ENCODE measurements at places on chromosomes 7 and 10.
A peak's percentile ranks its signal among the peaks of the same experiment; 100 is the strongest.

GRCh38 chr10:73152009-73152408, 15.8 kb downstream of the ECD start:
- no peaks in the 10 kb centered on the region for H3K27me3 ChIP-seq
- H3K27ac ChIP-seq = no peak overlapping the region
- peaks cover 6% of the 10 kb centered on the region for H3K36me3 ChIP-seq

DNA sequence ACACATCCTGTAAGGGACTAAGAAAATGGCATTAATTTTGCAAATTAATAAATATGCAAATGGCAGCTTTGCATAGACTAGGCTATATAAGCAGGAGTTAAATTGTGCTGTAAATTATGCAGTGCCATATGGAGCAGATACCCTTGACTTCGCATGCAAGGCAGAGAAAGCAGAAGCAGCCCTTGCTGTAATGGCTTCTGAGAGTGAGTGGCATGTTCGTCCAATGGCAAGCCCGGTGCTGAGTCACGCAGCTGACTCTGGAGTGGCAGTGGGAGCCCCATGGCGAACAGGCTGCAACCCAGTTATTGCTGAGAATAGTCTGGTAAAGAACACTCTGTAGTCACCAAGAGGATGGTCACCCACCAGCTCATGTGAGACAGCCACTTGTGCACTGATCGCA, 1186.5 kb downstream of the TYW1 start:
- no peak for DNase-seq
- H3K4me1 ChIP-seq = no peaks in the 10 kb centered on the region
- no peaks in the 10 kb centered on the region for H3K27me3 ChIP-seq
- no peak overlapping the region for H3K4me3 ChIP-seq
- H3K27ac ChIP-seq = no peak overlapping the region

DNA sequence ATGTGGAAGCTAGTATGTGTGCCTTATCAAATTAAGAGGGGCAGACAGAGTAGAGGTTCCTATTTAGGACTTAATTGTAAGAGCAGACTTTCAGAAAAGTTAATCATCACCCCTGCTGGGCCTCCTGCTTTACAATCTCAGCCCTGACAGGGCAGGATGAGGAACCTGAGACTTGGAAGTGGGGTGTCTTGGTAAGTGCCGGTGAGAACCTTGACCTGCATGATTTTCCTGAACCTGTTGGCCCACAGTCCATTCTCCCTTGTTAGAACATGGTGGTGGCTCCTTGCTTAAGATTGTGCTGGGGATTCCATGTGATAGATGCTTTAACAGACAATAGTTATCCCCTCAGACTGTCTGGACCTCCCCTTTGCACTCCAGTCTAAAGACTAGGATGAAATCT, 141.7 kb upstream of the TMEM72 start:
- H3K36me3 ChIP-seq = no peaks in the 10 kb centered on the region
- no peaks in the 10 kb centered on the region for H3K4me1 ChIP-seq
- no peak overlapping the region for H3K4me3 ChIP-seq

- no peak overlapping the region for H3K4me3 ChIP-seq
- DNase-seq = no peak
- no peak overlapping the region for H3K27ac ChIP-seq
- no peaks in the 10 kb centered on the region for H3K27me3 ChIP-seq
These were observed 59.9 kb upstream of the KAT6B start for GRCh38 chr10:74766501-74766900.

DNA sequence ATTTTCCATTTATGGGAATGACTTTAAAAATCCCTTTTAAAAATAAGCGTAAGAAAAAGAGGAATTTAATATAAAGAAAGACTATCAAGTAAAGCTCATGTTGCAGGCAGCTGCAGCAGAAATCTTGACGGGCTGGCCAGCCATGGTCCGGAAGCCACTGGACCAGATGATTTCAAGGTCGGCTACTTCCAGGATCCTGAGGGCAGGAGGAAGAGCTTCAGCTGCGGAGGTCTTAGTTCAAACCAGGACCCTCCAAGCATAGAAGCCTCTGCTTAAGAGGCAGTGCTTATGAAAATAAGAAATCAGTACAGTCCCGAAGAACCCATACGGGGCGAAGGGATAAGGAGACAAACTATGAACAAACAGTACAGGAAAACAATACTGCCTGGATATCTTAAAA, 220.2 kb upstream of the CELF2 start:
- no peaks in the 10 kb centered on the region for H3K36me3 ChIP-seq
- DNase-seq = no peak
- 0 out of 2 replicates have a peak, but pooled peaks cover 2% of the 10 kb centered on the region for H3K27me3 ChIP-seq
- no peak overlapping the region for H3K27ac ChIP-seq
- no peak overlapping the region for H3K4me3 ChIP-seq
- H3K4me1 ChIP-seq = peaks cover 7% of the 10 kb centered on the region

DNA sequence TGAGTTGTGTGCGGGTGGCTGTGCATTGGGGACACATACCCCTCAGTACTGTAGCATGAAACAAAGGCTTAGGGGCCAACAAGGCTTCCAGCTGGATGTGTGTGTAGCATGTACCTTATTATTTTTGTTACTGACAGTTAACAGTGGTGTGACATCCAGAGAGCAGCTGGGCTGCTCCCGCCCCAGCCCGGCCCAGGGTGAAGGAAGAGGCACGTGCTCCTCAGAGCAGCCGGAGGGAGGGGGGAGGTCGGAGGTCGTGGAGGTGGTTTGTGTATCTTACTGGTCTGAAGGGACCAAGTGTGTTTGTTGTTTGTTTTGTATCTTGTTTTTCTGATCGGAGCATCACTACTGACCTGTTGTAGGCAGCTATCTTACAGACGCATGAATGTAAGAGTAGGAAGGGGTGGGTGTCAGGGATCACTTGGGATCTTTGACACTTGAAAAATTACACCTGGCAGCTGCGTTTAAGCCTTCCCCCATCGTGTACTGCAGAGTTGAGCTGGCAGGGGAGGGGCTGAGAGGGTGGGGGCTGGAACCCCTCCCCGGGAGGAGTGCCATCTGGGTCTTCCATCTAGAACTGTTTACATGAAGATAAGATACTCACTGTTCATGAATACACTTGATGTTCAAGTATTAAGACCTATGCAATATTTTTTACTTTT, 1.8 kb downstream of the DDIT4 start:
- H3K27me3 ChIP-seq = no peaks in the 10 kb centered on the region
- no peak for DNase-seq
- H3K27ac ChIP-seq = no peak overlapping the region
- peaks cover 3% of the 10 kb centered on the region for H3K4me1 ChIP-seq
- peaks cover 3% of the 10 kb centered on the region for H3K36me3 ChIP-seq

DNA sequence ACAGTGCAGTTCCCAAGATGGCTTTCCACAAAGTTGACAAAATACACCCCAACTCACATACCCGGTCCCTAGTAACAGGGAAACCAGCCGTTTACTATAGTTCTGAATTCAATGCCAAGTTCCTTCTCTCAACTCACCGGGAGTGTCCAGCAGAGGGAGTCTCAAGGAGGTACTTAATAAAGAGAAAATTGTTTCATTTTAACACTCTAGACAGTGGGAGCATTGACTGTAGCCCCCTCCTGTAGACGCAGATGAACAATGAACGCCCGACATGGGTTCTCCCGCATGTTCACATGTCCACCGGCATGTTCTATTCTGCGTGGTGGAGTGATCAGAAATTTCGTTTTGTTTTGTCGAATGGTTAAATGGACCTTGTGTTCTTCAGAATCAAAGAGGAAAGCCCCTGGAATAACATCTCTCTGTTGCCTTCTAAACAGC, 1.9 kb downstream of the HIPK2 start:
- no peaks in the 10 kb centered on the region for H3K4me1 ChIP-seq
- peaks cover 11% of the 10 kb centered on the region for H3K27me3 ChIP-seq
- H3K36me3 ChIP-seq = no peaks in the 10 kb centered on the region
- DNase-seq = no peak

- H3K27me3 ChIP-seq = no peaks in the 10 kb centered on the region
- no peak overlapping the region for H3K27ac ChIP-seq
- no peak overlapping the region for H3K4me3 ChIP-seq
- DNase-seq = no peak
- H3K4me1 ChIP-seq = 0 out of 2 replicates have a peak, but pooled peaks cover 1% of the 10 kb centered on the region
- no peaks in the 10 kb centered on the region for H3K36me3 ChIP-seq
These were observed 110.4 kb downstream of the RNF216 start for GRCh38 chr7:5671046-5671445.

DNA sequence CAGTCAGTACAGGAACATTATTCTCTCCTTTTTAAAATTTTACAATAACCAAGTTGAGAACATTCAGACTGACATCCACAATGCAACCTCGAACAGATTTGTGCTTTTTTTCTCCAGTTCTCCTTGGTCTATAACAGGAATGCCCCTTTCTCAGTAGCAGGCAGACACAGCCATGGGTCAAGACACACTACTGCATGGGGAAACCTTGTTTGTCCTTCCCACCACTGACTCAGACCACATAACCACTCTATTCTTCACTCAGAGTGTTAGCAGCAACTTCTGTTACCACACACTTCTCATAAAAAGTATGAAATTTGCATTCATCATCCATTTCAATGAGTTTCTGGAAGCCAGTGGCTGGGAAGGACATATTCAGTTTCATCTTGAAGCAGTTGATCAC, 421.7 kb downstream of the ADRA2A start:
- no peaks in the 10 kb centered on the region for H3K4me1 ChIP-seq
- H3K4me3 ChIP-seq = no peak overlapping the region
- no peaks in the 10 kb centered on the region for H3K27me3 ChIP-seq
- DNase-seq = no peak
- H3K36me3 ChIP-seq = no peaks in the 10 kb centered on the region
- no peak overlapping the region for H3K27ac ChIP-seq

- no peak overlapping the region for H3K27ac ChIP-seq
- no peak for DNase-seq
- no peaks in the 10 kb centered on the region for H3K36me3 ChIP-seq
- H3K4me3 ChIP-seq = no peak overlapping the region
- H3K4me1 ChIP-seq = no peaks in the 10 kb centered on the region
These were observed 664.3 kb downstream of the KCNMA1 start for GRCh38 chr10:76973091-76974016.

DNA sequence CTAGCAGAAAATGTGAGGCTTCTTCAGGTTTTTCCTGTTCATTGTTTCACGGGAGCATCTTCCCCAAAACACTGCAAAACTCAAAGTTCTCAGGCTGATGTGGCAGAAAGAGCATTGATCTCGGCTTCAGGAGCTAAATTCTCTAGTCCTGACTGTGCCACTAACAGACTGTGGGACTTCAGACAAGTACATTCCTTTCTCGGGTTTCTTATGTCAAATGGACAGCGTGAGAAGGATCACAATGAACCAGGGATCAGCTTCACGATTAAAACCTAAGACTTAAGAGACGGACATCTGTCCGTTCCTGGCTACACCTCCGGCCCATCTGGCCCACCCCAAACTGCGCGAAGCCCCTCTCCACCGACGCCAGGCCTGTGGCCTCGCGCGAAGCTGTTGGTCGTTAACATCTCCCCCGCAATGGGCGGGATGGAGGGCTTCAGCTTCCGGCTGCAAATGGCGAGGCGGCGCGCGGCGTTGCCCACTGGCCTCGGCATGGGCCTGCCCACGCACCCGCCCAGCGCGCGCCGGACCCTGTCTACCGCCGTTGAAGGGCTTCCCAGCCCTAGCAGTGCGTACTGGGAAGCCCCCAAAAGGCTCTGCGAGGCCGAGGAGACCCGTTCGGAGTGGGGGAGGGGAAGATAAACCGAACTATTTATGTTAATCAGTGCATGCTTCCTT, 549 bp upstream of the DDX50 start:
- no peaks in the 10 kb centered on the region for H3K4me1 ChIP-seq
- DNase-seq = no peak
- peak overlapping the region; percentile 68 for H3K4me3 ChIP-seq
- no peak overlapping the region for H3K27ac ChIP-seq
- H3K27me3 ChIP-seq = no peaks in the 10 kb centered on the region
- no peaks in the 10 kb centered on the region for H3K36me3 ChIP-seq

DNA sequence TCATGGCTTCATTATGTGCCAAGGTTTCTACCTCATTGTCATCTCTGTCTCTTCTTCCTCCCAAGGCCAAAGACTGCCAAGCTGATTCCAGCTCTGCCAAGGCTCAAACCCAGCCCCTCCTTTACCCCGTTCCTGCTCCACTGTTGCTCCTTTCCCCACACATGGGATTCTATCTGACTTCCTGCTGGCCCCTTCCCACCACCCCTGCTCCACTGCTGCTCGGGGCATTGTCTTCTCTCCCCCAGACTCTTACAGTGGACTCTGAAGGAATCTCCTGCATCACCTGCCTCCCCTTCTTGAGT, 86.3 kb downstream of the COBL start:
- no peak overlapping the region for H3K27ac ChIP-seq
- peaks cover 4% of the 10 kb centered on the region for H3K4me1 ChIP-seq
- H3K4me3 ChIP-seq = no peak overlapping the region
- no peak for DNase-seq
- H3K27me3 ChIP-seq = no peaks in the 10 kb centered on the region

DNA sequence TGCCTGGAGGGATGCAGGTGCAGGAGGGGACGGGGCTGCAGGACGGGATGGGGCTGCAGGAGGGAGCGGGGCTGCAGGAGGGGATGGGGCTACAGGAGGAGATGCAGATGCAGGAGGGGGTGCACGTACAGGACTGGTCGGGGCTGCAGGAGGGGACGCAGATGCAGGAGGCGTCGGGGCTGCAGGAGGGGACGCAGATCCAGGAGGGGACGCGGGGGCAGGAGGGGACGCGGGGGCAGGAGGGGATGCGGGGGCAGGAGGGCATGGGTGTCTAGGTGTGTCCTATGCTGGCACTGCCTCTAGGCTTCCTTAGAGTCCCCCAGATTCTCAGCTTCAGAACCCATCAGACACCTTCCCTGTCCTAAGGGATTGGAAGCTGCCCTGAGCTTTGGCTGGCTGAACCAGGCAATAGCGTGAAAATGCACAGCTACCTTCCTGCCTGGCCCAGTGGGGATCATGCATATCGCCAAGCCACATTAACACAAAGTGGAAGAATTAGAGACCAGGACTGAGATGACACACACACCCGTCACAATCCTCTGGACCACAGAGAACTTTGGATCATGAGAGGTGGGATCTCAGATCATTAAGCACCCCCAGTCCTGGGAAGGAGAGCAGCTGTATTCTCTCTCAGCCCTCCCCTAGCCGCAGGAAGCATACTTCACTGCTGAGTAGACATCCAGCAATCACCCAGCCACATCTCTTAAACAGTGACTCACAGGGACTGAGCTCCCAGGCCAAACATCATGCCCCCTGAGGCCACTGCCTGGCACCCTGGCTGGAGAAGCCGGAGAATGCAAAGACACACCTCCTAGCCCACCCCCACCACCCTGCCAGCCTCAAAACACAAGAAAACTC, 67.3 kb downstream of the VWA2 start:
- no peak overlapping the region for H3K4me3 ChIP-seq
- no peaks in the 10 kb centered on the region for H3K4me1 ChIP-seq
- H3K27me3 ChIP-seq = no peaks in the 10 kb centered on the region
- no peaks in the 10 kb centered on the region for H3K36me3 ChIP-seq
- no peak overlapping the region for H3K27ac ChIP-seq

DNA sequence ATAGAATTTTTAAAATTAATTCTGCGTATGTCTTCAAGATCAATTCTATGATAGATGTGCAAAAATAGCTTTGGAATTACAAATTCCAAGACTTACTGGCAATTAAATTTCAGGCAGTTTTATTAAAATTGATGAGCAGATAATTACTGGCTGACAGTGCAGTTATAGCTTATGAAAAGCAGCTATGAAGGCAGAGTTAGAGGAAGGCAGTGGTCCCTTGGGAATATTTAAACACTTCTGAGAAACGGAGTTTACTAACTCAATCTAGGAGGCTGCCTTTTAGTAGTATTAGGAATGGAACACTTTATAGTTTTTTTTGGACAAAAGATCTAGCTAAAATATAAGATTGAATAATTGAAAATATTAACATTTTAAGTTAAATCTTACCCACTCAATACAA, 70.8 kb downstream of the CFTR start:
- H3K4me3 ChIP-seq = no peak overlapping the region
- no peaks in the 10 kb centered on the region for H3K4me1 ChIP-seq
- DNase-seq = no peak
- H3K27me3 ChIP-seq = no peaks in the 10 kb centered on the region
- no peaks in the 10 kb centered on the region for H3K36me3 ChIP-seq
- no peak overlapping the region for H3K27ac ChIP-seq

Measured in iPS DF 6.9 (cell line).